Lung (tissue), 17 donors: ENCODE measurements at places on chromosomes 4 and X. TPM values are rescaled to one million over a fixed set of nuclear protein-coding genes. Genes with fewer than 3 reads are reported as not detected.

ASB12 gene
- not detected for total RNA-seq

PAGE4 gene
- total RNA-seq: not detected

FDCSP gene
- total RNA-seq: not detected

DNA sequence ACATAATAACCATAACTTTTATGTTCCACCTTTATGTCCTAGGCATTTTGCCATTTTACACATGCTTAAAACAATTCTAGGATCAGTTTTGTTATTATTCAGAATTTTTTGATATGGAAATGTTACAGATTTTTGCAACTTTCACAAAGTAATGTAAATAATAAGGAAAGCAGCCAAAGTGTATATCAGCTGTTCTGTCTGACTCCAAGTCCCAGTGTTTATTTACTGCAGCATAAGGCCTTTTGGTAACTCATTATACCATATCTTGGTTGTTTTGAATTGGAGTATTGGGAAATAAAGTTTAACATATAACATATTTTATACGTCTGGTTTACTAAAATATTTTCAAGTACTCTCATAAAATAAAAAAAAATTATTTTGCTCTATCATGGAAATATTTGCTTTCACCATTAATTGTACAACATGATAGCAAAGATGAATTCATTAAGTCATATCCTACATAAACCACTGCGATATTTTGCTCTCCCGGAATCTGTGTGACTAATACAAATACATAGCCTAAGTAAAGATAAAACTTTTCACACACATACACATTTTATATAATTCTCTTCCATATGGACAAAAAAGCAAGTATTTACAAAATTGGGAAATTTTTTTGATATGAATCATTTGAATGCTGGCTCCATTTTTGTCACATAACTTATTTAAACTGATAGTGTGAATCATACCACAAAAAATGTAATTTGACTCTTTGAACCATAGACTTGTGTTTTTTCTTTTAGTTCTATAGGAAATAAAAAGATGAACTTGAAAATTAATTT is 399.0 kb downstream of the PABPC4L start:
- no peak for DNase-seq

GRCh38 chrX:105328773-105329172 is 108.3 kb upstream of the TEX13A start:
- DNase-seq: no peak

DNA sequence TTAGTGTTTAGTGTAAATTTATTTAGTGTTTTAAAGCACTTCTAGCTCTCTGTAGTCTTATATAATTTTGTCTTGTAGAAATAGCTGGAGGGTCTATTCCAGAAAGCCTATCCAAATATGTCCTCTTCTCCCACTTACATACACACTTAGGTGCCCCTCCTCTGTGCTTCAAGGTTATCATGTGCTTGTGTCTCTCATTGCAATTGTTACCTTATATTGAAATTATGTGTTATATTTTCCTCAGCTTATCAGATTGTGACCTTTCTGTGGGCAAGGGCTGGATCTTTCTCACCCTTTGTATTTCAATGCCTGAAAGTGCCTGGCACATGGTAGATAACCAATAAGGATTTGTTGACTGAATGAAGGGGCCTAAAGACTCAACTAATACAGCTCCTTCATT is 18.4 kb downstream of the WDR44 start:
- no peak for DNase-seq
